Smooth muscle cell of the brain vasculature (primary cell): ENCODE measurements at places on chromosomes 1 and 21.

DNA sequence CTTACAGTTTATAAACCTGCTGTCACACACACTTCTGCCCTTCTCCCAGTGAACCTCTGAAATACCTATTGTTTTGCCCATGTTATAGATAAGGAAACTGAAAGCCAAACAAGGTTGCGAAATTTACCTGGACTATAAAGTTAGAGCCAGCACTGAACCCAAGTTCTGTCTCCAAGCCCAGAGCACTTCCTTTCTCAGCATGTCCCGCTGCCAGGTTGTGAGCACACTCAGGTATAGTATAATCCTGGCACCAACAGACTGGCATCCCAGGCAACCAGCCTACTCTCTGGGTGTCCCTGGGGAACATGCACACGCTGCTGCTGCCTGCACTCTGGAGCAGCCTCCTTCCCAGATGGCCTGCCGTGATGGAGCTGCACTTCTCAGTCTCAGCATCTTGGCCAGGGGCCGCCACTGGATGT lies 45.1 kb downstream of the PGBD5 start:
- DNase-seq: no peak

GRCh38 chr21:44513389-44514217 lies 26.4 kb downstream of the KRTAP10-1 start:
- no peak for DNase-seq

- DNase-seq: no peak
These were observed 1.1 kb downstream of the LAMB3 start for GRCh38 chr1:209651138-209651587.

DNA sequence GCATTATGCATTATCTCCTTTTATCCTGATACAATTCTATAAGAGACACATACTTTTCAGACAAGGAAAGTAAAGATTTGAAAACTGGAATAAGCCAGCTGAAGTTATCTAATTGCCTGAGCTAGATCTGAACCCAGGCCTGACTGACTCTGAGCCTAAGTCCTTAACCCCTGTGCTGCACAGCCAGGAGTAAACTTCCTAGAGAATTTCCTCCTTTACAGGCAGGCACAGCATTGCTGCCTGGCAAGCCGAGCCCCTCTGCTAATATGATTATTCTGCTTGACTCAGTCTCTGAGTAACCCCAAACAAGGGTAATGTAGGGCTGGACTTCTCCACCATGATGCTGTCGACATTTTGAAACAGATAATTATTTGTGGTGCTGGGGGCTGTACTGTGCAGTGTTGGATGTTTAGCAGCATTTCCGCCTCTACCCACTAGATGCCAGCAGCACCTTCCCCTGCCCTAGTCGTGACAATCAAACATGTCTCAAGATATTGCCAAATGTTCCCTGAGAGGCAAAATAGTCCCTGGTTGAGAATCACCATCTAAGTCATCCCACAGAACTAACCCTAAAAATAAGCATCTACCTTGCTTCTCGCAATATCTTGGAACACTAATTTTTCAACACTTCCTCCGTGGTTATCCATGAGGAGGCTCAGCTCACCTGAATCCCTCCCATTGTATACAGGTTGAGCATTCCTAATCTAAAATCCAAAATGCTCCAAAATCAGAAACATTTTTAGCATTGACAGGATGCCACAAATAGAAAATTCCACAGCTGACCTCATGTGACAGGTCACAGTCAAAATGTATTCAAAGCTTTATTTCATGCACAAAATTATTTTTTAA lies 18.5 kb downstream of the CAMK1G start:
- DNase-seq: no peak

DNA sequence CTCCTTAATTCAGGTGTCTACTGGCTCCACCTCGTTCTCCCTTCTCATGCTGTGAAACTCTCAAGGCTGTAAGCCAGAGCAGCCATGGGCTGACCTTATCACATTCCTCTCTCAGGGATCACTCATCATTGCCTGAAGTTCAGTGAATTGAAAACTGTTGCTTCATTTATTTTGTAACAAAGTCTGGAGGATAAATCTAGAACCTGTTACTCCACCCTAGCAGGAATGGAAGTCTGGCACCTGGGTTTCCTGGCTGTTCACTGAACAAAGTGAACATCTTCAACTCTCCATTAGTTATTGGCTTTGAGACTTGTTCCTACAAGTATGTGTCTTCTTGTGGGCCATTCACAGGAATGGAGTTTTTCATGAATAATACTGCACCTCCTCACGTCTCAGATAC lies 584.1 kb downstream of the PTPRU start:
- no peak for DNase-seq

GRCh38 chr1:116763787-116764465 lies 9.7 kb downstream of the CD2 start:
- no peak for DNase-seq

DNA sequence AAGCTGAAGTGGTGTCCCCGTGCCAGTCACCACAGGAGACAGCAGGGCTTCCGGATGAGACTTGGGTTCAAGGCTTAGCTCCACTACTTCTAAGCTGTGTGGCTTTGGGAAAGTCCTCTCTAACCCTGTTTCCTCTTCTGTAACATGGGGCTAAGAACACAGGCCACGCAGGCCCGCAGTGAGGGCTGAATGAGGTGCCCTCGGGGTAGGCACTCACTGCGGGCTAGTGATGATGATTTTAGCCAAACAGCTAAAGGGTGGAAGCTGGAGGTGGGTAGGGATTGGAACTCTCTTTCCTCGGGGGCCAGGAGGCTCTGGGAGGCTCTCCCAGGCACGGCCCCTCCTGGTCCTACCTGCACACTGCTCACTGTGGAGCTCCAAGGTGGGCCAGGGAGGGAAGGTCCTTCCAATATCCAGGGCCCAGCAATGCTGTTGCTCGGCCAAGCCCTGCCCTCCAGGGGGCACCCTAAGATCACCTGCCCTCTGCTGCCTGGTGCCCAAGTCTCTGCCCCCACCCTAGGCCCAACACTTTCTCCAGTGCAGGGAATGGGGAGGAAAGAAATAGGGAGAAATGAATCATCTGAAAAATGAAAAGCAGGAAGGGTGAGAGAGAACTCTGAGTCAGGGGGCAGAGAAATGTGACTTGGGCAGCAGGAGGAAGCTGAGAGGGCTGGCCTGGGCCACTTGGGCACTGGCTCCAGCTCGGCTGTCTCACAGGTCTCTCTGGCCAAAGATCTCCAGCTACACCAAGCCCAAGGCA lies 19.2 kb upstream of the EVA1B start:
- no peak for DNase-seq

DNA sequence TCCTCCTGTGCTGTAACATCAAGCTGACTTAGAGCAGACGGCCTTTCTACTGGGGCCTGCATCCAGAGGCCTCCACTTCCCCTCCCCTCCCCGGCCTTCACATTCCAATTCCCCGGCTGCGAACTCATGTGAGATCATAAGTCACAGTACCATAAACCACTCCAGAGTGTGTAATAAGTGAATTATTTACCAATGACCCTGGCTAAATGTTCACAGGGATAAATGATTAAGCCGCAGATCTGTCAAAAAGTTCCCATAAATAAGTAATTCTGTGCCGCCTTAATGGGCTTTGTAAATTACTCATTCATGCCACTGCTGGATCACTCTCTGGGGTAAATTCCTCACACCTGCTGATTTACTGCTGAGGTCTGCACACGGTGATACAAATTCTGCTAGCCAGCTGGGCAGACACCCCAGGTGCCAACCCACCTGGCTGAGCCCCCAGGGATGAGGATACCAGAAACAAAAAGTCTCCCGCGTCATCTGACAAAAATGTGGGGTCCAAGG lies 27.4 kb upstream of the KIRREL1 start:
- DNase-seq: no peak

GRCh38 chr1:57026624-57027354 lies 61.0 kb upstream of the C8B start:
- DNase-seq: no peak

GRCh38 chr1:223261914-223262313 lies 102.1 kb downstream of the SUSD4 start:
- DNase-seq: no peak

DNA sequence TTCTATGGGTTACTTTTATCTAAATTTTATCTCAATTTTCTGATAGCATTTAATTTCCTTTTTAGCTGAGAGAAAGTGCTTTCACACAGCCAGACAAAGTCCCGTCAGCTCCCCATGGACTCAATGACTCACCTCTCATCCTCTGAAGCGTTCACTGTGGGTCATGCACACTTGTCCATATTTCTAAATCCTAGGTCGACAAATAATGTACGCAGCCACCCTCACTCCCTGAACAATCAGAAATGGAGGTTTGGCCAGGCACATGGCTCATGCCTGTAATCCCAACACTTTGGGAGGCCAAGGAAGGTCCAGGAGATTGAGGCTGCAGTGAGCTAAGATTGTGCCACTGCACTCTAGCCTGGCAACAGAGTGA lies 42.4 kb upstream of the COA6 start:
- DNase-seq: no peak

DNA sequence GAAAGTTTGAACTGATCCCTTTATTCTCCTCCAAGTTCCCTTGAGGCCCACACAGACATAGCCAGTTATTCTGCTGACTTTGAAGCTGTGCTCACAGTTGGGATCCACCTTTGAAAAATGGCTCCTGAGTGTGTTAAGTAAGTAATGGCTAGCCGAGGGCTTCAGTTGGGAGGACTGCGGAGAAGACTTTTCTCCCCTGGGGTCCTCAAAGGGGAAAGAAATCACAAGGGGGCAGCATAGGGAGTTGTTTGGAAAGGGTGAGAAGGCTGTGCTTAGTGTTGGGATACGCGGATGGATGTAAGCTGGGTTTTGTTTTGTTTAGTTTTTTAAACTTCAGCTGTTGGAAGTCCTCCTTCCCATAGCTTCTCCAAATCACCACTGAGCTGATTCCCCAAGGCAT lies 8.3 kb downstream of the PGM1 start:
- DNase-seq: no peak

GRCh38 chr21:25878344-25878743 lies 143.6 kb downstream of the GABPA start:
- DNase-seq: no peak

DNA sequence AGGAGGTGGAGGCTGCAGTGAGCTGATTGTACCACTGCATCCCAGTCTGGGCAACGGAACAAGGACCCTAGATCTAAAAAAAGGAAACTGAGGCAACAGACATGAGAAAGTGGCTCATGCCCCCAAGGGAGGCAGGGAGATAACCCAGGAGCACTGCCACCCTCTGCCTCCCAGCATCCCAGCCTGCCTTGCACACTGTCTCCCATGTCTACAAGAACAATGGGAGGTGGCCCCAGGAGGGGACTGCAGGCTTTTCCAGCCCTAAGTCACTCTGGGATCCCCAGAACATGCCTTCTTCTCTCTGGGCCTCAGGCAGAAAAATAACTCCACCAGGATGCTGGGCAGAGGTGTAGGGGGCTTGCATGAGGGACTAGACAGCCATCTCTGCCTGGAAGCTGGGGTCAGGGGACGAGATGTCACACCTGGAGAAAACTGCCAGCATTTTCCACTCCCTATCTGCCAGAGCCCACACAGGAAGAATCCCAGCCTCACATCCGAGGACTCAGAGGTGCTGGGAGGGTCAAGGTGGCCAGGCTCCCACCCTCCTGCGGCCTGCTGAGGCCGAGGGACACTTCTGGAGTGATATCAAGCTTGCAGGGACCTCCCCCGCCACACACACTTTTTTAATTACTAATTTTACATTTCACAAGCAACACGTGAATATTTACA lies 21.4 kb downstream of the RUNX3 start:
- DNase-seq: no peak

- no peak for DNase-seq
These were observed 118.6 kb upstream of the PPP2R5A start for GRCh38 chr1:212166644-212167043.

GRCh38 chr1:152786077-152786476 lies at the start of gene LCE1E:
TSS of gene LCE1E (plus strand) at chr1:152786257. CDS start at chr1:152787300, 1,043 bp downstream.
- DNase-seq: no peak

- DNase-seq: no peak
These were observed 5.5 kb upstream of the ZRANB2 start for GRCh38 chr1:71086331-71086730.

DNA sequence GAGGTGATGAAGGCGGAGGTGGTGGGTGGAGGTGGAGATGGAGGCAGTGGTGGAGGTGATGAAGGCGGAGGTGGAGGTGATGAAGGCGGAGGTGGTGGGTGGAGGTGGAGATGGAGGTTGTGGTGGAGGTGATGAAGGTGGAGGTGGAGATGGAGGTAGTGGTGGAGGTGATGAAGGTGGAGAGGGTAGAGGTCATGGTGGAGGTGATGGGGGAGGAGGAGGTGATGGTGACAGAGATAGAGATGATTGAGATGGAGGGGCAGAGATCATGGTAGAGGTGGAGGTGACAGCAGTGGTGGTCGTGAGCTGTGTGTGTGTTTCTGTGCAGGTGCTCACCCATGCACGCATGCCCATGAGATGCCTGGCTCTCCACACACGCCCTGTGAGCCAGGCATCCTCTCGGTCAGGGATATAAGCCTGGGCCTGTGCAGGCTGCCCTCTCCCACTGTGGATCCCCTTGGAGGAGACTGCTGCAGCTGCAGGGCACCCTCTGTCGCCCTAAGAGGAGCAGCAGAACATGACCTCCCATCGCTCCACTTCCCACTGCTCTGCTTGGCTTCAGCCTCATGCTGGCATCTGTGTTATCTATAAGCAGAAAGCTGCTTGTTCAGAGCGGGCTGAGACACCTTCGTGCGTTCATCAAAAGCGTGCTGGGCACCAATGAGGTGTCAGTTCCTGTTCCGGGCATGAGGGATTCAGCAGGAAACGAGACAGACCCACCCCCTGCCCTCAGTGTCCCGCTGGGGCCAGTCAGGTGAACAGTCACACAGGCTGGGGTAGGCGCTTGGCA lies 20.5 kb upstream of the NPHP4 start:
- no peak for DNase-seq

DNA sequence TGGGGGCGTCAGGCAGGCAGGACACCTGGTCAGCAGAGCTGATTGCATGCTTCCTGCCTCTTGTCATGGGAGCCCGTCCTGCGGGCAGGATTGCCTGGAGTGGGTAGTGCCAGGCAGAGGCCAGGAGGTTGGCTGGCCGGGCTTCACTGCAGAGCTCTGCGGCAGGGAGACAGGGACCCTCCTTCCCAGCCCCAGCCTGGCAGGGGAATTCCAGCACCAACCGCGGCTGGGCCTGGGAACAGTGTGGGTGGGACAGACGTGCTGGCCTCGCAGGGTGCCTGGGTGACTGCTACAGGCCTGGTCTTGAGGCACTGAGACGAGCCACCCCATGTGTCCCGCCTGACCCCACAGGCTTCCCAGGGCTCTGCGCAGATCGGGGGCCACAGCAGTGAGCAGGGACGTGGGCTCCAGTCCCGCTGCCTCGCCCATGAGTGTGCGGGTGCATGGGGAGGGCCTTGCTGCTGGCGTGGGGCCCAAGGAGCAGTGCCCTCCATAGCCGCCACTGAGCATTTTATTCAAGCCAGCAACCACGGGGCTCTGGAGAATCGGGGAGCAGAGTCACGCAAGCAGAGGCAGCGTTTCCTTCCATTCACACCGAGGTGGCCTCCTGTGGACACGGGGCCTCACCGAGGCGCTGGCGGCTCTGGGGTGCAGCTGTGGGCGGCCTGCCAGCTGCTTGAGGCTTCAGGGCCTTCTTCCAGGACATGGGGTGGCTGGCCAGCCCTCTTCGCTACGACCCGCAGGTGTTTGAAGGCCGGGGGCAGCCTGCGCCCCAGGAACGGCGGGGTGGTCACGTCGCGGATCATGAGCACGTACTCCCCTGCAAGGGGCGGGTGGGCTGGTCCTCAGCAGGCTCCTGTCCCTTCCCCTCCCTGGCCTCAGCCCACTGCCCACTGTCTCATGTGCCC lies 70.3 kb downstream of the MORN1 start:
- no peak for DNase-seq
